M059J (cell line): ENCODE measurements at places on chromosomes 16 and 17. TPM values are rescaled to one million over a fixed set of nuclear protein-coding genes. Genes with fewer than 3 reads are reported as not detected.

TCAP gene
- 0.05 TPM in 1 of 2 replicates, not detected in the other for total RNA-seq

ARSG gene
- total RNA-seq: 0.86 and 3.5 TPM in 2 replicates

ALDH3A1 gene
- not detected in 2 replicates for total RNA-seq

TBL3 gene
- 42.2 and 76.8 TPM in 2 replicates for total RNA-seq

CETP gene
- total RNA-seq: not detected in 2 replicates

POLR3K gene
- total RNA-seq: 8.3 and 11.2 TPM in 2 replicates

HS3ST3B1 gene
- total RNA-seq: 3.3 and 8.2 TPM in 2 replicates

IRX5 gene
- total RNA-seq: 1.2 and 3.9 TPM in 2 replicates

PLD6 gene
- not detected in 2 replicates for total RNA-seq

TPSAB1 gene
- not detected in 2 replicates for total RNA-seq

HSD11B2 gene
- 0.25 and 0.30 TPM in 2 replicates for total RNA-seq

NLRC3 gene
- total RNA-seq: not detected in 2 replicates

SKAP1 gene
- total RNA-seq: 0.42 and 1.1 TPM in 2 replicates

TBC1D3E gene
- total RNA-seq: not detected in 2 replicates

ZG16B gene
- 0.12 and 3.9 TPM in 2 replicates for total RNA-seq

CCL7 gene
- 0.17 TPM in 1 of 2 replicates, not detected in the other for total RNA-seq

TMEM256 gene
- 122 and 146 TPM in 2 replicates for total RNA-seq

ACSM2B gene
- total RNA-seq: not detected in 2 replicates

MYL4 gene
- total RNA-seq: not detected in 2 replicates

SPN gene
- 1.1 and 1.8 TPM in 2 replicates for total RNA-seq

CFAP97D1 gene
- not detected in 2 replicates for total RNA-seq

AKAP1 gene
- total RNA-seq: 6.9 and 21.4 TPM in 2 replicates

AKTIP gene
- 22.4 and 35.6 TPM in 2 replicates for total RNA-seq

KRT20 gene
- total RNA-seq: 0.17 TPM in 1 of 2 replicates, not detected in the other

RASL10B gene
- total RNA-seq: 0.71 and 0.89 TPM in 2 replicates

KRT36 gene
- total RNA-seq: 0.07 TPM in 1 of 2 replicates, not detected in the other

ZFP90 gene
- total RNA-seq: 20.5 and 22.0 TPM in 2 replicates

TLCD2 gene
- total RNA-seq: 0.02 and 0.32 TPM in 2 replicates

PRSS27 gene
- total RNA-seq: 0.17 TPM in 1 of 2 replicates, not detected in the other

TRPV3 gene
- total RNA-seq: 0.66 and 1.4 TPM in 2 replicates

BAHCC1 gene
- 1.0 and 4.3 TPM in 2 replicates for total RNA-seq

KIAA0753 gene
- total RNA-seq: 7.2 and 12.9 TPM in 2 replicates

TK1 gene
- total RNA-seq: 107 and 150 TPM in 2 replicates

SMIM36 gene
- total RNA-seq: not detected in 2 replicates

GRB7 gene
- not detected in 2 replicates for total RNA-seq

TMEM220 gene
- 0.32 TPM in 1 of 2 replicates, not detected in the other for total RNA-seq
